ENCODE measurements at places on chromosomes 11 and 22.

- DNase-seq, result peak; percentile 27
Measured at GRCh38 chr11:116993599-116993998, 104.6 kb downstream of the SIK3 start.

DNA sequence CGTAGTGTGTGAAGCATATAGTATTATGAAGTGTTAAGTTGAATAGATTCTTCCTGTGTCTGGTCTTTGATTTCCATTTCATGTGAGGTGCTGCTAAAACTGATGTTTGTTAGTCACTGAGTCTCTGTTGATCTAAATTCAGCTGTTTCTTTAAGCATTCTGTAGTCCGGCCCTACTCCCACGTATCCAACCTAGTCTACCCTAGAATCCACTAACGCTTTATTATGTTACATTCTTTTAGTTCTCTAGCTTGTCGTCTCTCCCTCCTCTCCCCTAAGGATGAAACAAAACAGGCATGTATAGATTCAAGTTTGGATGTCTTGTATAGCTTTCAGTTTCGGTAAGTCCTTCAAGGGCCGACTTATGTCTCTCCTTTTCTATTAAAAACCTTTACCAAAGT is 4.1 kb downstream of the WEE1 start:
- DNase-seq, result no peak

GRCh38 chr11:122593473-122594420 is 61.8 kb upstream of the UBASH3B start:
- no peak for DNase-seq

DNA sequence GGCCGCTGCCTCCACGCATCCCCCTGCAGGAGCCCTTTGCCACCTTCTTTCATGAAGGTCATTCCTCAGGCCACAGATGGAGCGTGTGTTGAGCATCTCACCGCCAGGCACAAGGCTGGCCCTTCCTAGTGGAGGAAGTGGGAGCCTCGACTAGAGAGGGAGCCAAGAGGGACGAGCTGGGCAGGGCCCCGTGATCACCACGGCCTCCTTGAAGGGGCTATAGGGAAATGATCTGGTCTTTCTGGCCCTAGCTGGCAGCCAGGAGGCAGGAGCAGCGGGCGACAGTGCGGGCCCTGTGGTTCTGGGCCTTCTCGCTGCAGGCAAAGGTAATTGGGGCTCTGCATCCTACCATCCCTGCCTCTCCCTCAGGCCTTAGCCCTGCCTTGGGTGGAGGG is 49.1 kb downstream of the PISD start:
- DNase-seq, result no peak

GRCh38 chr11:69115586-69116560 is 39.9 kb upstream of the SMIM38 start:
- DNase-seq, result no peak

DNA sequence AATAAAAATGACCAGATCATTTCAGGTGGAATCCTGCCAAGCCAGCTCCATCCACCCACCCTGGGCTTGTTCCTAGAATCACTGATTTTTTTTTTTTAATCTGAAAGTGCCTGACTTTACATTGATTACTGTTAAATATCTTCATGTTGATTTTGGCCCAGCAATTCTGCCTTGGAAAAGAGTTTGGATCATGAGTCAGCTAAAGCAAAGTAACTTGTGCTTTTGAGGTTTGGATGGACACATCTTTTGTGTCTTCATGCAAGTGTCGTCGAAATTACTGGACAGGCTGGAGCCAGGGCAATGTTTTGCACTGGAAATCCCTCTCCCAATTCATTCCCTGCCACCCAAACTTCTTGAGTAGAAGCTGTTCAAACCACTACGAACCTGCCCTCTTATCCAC is 164.0 kb upstream of the SYT13 start:
- DNase-seq, result peak; percentile 56

GRCh38 chr22:25666308-25666707 is 75.7 kb upstream of the MYO18B start:
- no peak for DNase-seq

DNA sequence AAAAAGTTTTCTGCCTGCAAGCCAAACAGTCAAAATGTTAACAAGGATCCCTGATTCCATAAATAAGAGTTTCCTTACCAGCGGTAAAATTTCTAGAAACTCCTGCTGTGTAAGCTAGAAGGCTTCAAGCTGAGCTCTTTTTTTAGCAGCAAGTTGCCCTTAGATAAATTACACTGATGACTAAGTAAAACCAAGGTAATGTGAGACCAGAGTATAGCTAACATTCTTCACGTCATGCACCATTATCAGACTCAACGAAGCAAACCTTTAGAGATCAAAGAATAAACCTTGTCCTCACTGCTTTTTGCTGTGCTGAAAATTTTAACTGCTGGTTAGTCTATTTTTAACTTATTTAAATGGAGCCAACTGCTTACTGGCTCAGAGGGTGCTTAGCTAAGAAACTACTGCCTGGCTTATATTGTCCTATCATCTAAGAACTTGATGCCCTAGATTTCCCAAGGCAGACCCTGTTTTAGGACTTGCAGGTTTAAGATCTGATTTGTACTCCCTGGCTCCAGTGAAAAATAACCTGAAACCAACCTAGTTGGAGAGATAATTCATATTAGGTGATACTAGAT is 900.7 kb downstream of the JRKL start:
- no peak for DNase-seq

DNA sequence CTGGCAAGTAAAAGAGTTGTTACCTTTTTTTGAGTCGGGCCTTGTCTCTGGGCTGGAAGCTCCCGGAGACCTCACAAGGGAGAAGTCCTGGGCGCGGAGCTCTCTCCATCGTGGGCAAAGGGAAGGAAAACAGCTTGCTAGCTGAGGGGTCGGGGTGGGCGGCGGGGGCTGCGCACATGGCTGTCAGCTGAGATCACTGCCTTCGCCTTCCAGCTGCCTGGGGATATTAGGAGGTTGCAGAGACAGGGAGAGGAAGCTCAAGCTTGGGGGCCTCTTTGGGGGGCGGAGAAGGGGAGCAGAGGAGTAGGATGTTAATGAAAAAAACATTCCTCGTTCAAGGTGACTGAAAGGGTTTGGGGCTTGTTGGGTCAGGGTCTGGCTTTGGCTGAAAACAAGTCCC is 49.2 kb upstream of the ALX4 start:
- no peak for DNase-seq

DNA sequence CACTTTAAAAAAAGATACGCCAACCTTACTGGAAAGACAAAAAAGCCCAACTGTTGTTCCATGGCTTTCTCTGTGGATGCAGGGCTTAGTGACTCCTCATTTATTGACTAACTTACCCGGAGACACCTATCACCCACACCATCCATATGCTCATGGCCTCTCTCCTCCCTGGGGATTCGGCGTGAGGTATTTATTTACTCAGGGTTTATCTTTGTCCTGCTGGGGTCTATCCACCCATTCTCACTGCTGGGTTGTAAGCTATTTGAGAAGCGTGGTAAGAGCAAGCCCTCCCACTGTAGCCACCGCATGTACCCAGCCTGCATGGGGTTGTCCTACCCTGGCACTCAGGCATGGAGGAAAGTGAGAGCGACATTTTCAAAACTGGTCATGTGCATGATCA is 93.6 kb downstream of the NELL1 start:
- no peak for DNase-seq

DNA sequence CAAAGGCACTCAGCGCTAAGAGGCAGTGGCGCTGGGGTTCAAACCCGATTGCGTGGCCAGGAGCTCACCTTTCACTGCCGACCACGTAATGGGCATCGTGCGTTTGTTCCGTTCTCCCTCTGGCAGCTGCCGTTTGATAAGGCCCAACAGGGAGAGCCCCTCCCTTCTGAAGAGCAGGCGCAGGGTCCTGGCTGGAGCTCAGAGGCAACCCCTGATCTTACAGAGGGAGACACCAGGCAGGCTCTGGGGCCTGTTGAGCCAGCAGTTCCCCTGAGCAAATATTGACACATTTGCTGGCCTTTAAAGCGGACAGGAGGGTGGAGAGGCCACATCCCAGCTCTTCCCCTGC is 11.7 kb upstream of the C1QTNF6 start:
- no peak for DNase-seq

DNA sequence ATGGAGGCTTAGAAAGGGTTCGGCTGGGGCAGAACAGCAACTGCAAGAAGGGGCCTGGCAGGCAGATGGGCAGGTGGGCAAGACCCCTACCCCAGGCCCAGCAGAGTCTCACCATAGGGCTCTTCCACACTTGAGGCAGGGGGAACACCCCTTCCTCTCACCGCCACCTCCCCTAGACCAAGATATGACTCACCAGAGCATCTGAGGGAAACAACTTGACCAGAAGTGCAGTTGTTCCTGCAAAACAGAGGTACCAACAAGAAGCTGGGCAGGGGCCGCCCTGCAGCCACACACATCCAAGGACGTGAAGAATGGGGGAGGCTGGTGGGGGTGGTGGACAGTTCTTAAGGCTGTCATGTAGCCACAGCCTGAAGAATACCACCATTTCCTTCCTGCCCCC is 10.9 kb downstream of the TMPRSS5 start:
- no peak for DNase-seq

- peak; percentile 13 for DNase-seq
Measured at GRCh38 chr11:77413850-77414460, 59.9 kb downstream of the PAK1 start.

GRCh38 chr11:17541330-17541885 is 2.8 kb downstream of the USH1C start:
- DNase-seq, result no peak

- DNase-seq, result peak; percentile 39
Measured at GRCh38 chr11:30786256-30787110, 200.3 kb upstream of the MPPED2 start.

- peak; percentile 12 for DNase-seq
Measured at GRCh38 chr11:78782725-78783124, 208.1 kb upstream of the NARS2 start.

- DNase-seq, result no peak
Measured at GRCh38 chr22:29143941-29144785, 61.5 kb upstream of the EMID1 start.

- DNase-seq, result peak; percentile 27
Measured at GRCh38 chr11:63961608-63962412, 12.6 kb upstream of the COX8A start.

- DNase-seq, result peak; percentile 2
Measured at GRCh38 chr11:108253176-108253575, 30.3 kb downstream of the ATM start.

DNA sequence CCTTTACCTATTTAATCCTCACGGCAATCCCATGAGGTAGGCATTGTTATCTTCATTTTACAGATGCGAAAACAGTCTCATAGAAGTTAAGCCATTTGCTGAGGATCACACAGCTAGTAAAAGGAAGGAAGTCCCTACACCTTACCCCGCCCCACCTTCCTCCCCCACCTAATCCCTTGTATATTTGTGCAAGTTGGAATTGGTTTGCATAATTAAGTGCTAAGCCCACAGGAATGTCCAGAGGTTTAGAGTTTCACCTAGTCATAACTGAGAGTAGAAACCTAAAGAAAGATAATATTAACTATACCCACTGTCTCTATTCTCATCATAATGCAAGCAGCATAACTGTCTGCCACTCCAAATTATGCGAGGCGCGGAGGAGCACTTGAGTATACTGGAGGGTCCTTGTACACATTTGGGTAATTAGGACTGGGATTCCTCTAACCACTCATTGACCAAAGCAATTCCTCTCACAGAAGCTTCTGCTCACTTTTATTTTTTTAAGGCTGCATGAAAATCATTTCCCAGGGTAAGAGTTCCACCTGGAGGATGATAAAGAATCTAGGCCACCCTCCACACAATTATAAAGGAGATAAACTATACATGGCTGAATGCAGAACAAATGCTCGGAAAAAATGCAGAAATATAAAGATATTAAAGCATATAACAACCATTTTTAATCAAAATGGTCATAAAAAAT is 199.9 kb downstream of the FAM181B start:
- no peak for DNase-seq

GRCh38 chr11:118313242-118313641 is 8.7 kb downstream of the CD3E start:
- no peak for DNase-seq

DNA sequence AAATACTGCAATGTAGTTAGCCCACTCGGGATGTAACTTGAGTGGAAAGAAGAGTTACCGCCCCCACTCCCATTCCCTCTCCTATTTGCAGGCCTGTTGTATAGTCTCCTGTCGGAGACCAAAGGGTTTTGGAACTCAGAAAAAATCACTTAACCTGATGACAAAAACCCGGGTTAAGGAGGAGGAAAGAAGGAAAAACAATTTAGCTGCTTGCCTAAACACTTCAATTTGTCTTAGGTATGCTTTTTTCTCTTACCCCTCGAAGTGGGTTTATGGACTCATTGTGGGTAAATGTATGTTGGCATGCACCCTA is 2.2 kb downstream of the YAP1 start:
- peak; percentile 24 for DNase-seq

- DNase-seq, result no peak
Measured at GRCh38 chr22:32348031-32348611, 9.5 kb upstream of the RFPL3 start.

DNA sequence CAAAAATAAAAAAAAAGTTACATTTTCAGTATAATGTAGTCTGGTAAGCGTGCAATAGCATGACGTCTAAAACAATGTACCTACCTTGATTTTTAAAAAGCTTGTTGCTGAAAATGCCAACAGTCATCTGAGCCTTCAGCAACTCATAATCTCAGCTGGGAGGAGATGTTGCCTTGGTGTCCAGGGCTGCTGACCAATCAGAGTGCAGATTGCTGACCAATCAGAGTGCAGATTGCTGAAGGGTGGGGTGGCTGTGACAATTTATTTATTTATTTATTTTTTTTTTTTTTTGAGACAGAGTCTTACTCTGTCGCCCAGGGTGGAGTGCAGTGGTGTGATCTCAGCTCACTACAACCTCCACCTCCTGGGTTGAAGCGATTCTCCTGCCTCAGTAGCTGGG is 17.8 kb downstream of the ZBED4 start:
- DNase-seq, result peak; percentile 30

DNA sequence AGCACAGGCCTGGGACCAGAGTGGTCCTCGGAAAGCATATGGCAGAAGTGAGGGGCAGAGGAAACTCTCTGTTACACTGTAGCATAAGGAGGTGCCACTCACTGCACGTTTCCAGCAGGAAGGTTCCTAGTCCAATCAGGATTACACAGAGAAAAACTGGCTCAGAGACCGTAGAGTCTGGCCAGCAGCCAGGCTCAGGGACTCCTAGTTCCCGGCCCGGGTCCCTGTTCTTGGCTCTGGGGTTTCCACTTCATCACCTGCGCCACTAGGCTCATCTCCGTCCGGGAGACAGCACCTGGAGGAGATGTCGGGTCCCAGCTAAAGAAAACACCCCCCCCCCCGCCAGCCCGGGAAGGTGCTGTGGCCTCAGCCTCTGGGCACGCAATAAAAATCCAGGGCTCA is 1.1 kb downstream of the TTLL12 start:
- peak; percentile 41 for DNase-seq

DNA sequence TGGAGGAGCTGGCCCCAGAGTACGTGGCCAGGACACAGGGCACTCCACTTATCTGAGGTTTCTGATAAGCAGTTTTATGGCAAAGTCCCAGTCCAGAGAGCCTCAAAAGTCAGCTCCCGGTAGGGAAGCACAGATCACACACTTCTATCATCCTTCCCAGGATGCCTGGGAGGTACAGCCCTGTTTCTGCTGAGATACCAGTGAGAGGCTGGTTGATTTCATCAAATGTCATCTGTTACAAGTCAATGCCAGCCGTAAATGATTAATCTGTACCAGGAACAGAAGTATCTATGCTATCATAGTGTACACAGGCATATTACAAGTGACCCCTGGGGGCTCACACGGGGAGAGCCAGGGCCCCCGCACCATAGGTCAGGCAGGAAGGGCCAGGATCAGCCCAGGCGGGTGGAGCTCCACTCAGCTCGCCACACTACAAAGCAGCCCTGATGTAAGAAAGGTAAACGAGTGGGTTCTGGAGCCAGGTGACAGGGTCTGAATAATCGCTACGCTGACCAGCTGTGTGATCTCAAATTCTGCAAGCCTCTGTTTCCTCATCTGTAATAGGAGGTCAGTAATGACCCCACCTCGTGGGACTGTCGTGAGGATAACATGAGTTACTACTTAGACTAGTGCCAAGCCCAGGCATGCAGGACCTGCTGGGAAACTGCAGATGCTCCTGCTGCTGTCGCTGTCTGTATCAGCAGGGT is 17.6 kb downstream of the PLA2G6 start:
- DNase-seq, result no peak

Data from fibroblast of skin of back (primary cell).